ENCODE measurements at places on chromosomes 13 and 19.
A peak's percentile ranks its signal among the peaks of the same experiment; 100 is the strongest.

- DNase-seq = no peak
Measured at GRCh38 chr13:60282186-60282585, 114.8 kb upstream of the TDRD3 start.

GRCh38 chr19:294946-295686 is 3.9 kb upstream of the PLPP2 start:
- DNase-seq = no peak

GRCh38 chr13:53255795-53256194 is 227.2 kb downstream of the OLFM4 start:
- no peak for DNase-seq

DNA sequence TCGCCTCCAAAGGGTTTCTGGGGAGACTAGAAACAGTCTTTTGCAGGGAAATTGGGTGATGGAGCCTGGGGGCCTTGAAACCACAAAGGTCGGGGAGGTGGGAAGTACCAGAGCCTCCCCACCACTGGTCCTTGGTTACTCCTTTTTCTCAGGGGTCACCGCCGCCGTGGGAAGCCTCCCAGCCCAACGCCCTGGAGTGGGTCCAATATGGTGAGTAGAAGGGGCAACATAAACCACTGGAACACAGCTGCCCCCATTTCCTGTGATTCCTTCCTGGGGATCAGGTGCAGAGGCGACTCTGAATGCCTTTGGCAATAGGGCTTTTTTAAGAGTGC is 5.8 kb downstream of the PGLYRP1 start:
- no peak for DNase-seq

GRCh38 chr19:11281356-11282049 is 14.5 kb upstream of the TSPAN16 start:
- no peak for DNase-seq

DNA sequence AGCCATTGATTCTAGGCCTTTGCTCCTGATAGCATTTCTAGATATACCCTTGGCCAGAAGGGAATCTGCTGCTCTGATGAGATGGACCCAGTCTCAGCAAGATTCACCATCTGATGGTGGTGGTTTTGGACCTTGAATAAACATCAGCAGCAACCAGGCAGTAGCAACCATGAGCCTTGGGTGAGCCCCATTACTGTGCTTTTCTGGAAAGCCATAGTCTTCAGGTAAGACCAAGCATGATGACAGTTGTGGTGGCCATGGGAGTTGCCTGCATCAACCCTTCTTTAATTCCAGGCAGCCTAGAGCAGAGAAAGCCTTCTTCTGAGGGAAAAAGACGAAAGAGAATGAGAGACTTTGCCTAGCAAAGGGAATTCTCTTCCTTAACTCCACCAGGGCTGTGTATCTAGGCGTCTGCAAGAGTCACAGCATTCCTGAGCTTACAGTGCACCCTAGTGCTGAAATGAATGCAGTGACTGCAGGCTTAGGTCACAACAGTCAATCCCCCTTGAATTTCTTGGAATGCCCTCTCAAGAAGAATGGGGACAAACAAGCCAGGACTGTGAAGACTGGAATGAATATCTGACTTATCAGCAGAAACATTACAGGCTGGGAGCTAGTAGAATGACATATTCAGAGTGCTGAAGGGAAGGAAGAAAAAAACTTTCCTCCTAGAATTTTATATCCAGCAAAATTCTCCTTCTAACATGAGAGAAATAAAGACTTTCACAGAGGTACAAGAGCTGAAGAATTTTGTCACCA is 942.4 kb upstream of the PCDH20 start:
- peak; percentile 53 for DNase-seq

- no peak for DNase-seq
Measured at GRCh38 chr19:58034477-58034793, 610 bp downstream of the ZSCAN1 start.

- DNase-seq = no peak
Measured at GRCh38 chr19:55149078-55150003, at the start of gene TNNT1. TSS of gene TNNT1 (minus strand) at chr19:55149206. CDS start at chr19:55147157, 2,049 bp downstream.
